ENCODE measurements at places on chromosomes 1 and 21. TPM values are rescaled to one million over a fixed set of nuclear protein-coding genes. Genes with fewer than 3 reads are reported as not detected.
A peak's percentile ranks its signal among the peaks of the same experiment; 100 is the strongest.

Gene CELA2A
- 360 TPM for total RNA-seq

Gene OVAAL
- not detected for total RNA-seq

Gene DCAF6
- 19.6 TPM for total RNA-seq

Gene USP33
- total RNA-seq = 23.2 TPM

Gene SELE
- not detected for total RNA-seq

Gene GJB3
- 0.72 TPM for total RNA-seq

Gene CD160
- total RNA-seq = not detected

Gene SLC35F3
- total RNA-seq = 3.1 TPM

GRCh38 chr1:174809755-174810280, 189.9 kb upstream of the CACYBP start:
- no peaks in the 10 kb centered on the region for H3K36me3 ChIP-seq
- no peaks in the 10 kb centered on the region for H3K4me1 ChIP-seq
- no peak overlapping the region for H3K4me3 ChIP-seq

GRCh38 chr1:46410156-46411009, 16.3 kb downstream of the FAAH start:
- DNase-seq = no peak
- no peak overlapping the region for H3K4me3 ChIP-seq
- peaks cover 28% of the 10 kb centered on the region for H3K36me3 ChIP-seq
- no peaks in the 10 kb centered on the region for H3K27me3 ChIP-seq
- no peaks in the 10 kb centered on the region for H3K4me1 ChIP-seq
- H3K27ac ChIP-seq = no peak overlapping the region

GRCh38 chr1:13956393-13956792, 256.4 kb downstream of the PRDM2 start:
- H3K27ac ChIP-seq = no peak overlapping the region
- peaks cover 3% of the 10 kb centered on the region for H3K27me3 ChIP-seq
- DNase-seq = no peak
- no peaks in the 10 kb centered on the region for H3K4me1 ChIP-seq
- no peaks in the 10 kb centered on the region for H3K36me3 ChIP-seq

GRCh38 chr1:64663668-64664067, 81.2 kb upstream of the RAVER2 start:
- no peaks in the 10 kb centered on the region for H3K27me3 ChIP-seq
- peaks cover 9% of the 10 kb centered on the region for H3K36me3 ChIP-seq
- no peak overlapping the region for H3K27ac ChIP-seq
- no peaks in the 10 kb centered on the region for H3K4me1 ChIP-seq
- no peak overlapping the region for H3K4me3 ChIP-seq

GRCh38 chr1:238346340-238346739, 455.6 kb upstream of the ZP4 start:
- no peaks in the 10 kb centered on the region for H3K27me3 ChIP-seq
- H3K4me3 ChIP-seq = no peak overlapping the region
- no peak overlapping the region for H3K27ac ChIP-seq
- peaks cover 12% of the 10 kb centered on the region for H3K4me1 ChIP-seq
- no peaks in the 10 kb centered on the region for H3K36me3 ChIP-seq
- no peak for DNase-seq

DNA sequence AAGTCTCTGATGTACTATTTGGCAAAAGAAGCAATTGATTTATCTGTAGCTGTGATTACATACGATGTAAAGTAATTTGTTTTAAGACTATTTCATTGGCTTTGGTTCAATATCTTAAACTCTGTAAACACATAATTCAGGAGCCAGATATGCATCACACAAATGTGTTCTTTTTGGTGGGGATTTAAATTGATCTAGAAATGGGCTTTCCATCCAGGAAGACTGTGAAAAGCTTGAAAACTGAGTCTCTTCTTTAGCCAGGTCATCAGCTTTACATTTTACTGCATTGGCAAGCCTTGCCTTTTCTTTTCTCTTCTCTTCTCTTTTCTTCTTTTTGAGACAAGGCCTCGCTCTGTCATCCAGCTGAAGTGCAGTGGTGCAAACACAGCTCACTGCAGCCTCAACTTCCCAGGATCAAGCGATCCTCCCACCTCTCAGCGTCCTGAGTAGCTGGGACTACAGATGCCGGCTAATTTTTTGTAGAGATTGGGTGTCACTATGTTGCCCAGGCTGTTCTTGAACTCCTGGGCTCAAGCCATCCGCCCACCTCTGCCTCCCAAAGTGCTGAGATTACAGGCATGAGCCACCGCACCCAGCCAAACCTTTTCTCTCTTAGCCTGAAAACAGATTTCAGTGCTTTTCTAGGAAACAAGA, 1.4 kb downstream of the RCAN3 start:
- no peaks in the 10 kb centered on the region for H3K27me3 ChIP-seq
- DNase-seq = no peak
- peaks cover 49% of the 10 kb centered on the region for H3K4me1 ChIP-seq
- H3K36me3 ChIP-seq = no peaks in the 10 kb centered on the region
- no peak overlapping the region for H3K27ac ChIP-seq

DNA sequence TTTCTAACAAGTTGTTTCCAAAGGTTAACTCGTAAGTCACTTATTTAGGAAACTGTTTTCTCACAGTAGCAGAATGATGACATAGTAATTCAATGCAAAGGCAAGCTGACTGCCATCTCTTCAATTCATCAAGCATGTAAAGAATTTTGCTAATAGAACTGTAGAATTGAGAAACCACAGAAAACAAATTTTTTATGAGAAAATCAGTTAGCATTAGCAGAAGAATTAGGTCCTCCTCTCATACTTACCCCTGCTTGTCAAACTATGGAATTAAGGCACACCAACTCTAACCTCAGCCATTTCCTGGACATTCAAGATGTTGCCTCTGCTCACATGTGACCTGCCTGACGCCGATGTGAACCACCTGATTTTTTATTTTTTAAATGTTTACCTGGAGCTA, 115.2 kb downstream of the LRRC40 start:
- no peaks in the 10 kb centered on the region for H3K27me3 ChIP-seq
- H3K27ac ChIP-seq = no peak overlapping the region
- no peaks in the 10 kb centered on the region for H3K4me1 ChIP-seq
- DNase-seq = no peak

DNA sequence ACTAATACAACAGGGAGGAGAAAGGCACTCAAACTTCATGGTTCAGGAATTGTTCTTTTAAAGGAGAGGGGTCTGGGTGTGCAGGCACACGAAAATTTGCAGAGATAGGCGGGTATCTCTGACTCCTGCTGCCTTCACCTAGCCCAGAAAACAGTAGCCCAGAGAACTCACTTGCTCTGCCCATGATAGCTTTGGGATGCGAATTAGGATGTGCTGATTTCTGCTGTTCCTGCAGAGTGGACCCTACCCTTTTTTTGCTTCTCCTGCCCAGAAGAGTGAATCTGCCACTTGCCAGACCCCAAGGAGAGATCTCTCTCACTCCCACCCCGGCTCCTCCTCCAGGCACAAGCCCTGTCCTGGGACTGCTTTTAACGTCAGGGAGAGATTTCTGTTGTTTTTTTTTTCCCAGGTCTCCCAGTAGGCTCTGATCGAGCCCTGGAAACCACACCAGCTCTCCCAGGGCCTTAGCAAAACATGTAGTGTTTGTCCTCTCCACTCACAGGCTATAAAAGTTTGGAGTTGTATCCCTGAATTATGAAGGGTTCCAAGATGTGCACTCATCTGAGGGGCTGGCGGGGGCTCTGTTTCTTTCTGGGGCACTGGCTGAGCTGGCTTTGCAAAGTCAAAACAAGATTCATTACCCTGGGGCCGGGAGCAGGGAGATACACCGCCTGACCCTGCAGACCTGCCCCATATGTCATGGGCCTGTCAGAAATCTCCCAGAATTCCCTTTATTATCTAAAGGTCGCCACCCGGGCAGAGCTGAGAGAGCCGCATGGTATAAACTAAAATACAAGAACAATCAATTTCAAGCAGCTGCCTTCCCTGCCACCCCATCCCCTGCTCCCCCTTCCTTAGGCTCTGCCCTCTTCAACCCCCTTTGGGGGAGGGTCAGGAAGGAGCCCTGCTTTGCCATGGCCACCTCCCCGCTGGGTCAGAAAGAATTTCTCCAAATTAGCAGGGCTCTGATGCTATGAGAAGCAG, 17.9 kb downstream of the PLXNA2 start:
- no peaks in the 10 kb centered on the region for H3K36me3 ChIP-seq
- H3K27me3 ChIP-seq = no peaks in the 10 kb centered on the region
- DNase-seq = no peak
- no peak overlapping the region for H3K27ac ChIP-seq

GRCh38 chr1:63987014-63987627, 213.3 kb downstream of the ROR1 start:
- H3K27me3 ChIP-seq = no peaks in the 10 kb centered on the region
- no peak overlapping the region for H3K27ac ChIP-seq
- no peaks in the 10 kb centered on the region for H3K36me3 ChIP-seq
- no peak for DNase-seq
- peaks cover 23% of the 10 kb centered on the region for H3K4me1 ChIP-seq

DNA sequence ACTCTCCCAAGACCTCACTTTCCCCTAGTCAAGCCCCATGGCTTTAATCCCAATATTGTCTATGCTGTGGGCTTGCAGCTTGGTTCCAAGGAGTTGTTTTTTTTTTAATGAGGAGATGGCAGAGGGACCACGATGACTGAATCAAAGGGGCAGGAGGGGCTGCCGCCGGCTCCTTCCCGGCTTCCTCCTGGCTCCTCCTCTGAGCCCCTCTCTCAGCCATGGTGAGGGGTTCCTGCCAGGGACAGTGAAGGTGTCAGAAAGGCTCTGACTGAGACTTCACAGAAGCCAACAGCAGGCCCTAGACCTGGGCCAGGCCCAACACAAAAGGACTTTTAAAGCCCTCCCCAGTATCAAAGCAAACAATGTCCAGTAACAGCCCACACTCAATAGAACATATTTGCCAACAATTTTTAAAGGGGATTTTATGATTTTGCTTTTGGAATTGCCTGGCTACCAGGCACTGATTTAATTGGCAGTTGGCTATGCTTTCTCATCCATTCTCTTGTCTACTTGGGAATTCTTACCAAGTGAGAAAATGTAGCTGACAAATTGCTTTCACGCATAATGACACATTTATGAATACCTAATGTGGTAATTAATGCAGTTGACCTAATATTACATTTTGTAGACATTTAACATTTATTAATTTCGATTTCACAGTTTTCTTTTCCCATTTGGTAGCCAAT, 54.2 kb downstream of the FBXO2 start:
- H3K27ac ChIP-seq = no peak overlapping the region
- DNase-seq = no peak
- H3K4me1 ChIP-seq = no peaks in the 10 kb centered on the region
- H3K36me3 ChIP-seq = no peaks in the 10 kb centered on the region
- no peak overlapping the region for H3K4me3 ChIP-seq

DNA sequence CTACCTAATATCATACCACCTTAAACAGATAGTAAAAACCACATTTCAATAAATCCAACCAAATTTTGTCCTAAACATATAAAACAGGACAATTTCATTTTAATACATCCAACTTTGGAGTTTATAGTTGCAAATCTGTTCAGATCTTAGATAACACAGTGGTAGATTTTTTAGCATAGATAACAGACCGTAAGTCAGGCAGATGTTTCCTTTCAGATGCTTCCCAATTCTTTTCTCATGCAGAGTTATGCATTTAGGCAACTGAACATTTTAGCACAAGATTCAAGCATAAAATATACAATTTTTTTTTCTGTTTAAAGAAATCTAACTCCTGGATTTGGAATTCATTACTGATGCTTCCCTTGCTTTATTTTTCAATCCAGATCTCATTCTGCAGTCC, 156.5 kb upstream of the ZNHIT6 start:
- no peak overlapping the region for H3K4me3 ChIP-seq
- no peaks in the 10 kb centered on the region for H3K36me3 ChIP-seq
- H3K4me1 ChIP-seq = no peaks in the 10 kb centered on the region
- DNase-seq = no peak

GRCh38 chr1:17308593-17308992, 596 bp downstream of the PADI4 start:
- H3K36me3 ChIP-seq = no peaks in the 10 kb centered on the region
- no peak for DNase-seq
- no peaks in the 10 kb centered on the region for H3K4me1 ChIP-seq
- no peak overlapping the region for H3K4me3 ChIP-seq

- no peak for DNase-seq
- H3K4me3 ChIP-seq = no peak overlapping the region
- no peaks in the 10 kb centered on the region for H3K27me3 ChIP-seq
- peaks cover 17% of the 10 kb centered on the region for H3K36me3 ChIP-seq
Observed at GRCh38 chr1:50562106-50562505, 138.9 kb upstream of the DMRTA2 start.

DNA sequence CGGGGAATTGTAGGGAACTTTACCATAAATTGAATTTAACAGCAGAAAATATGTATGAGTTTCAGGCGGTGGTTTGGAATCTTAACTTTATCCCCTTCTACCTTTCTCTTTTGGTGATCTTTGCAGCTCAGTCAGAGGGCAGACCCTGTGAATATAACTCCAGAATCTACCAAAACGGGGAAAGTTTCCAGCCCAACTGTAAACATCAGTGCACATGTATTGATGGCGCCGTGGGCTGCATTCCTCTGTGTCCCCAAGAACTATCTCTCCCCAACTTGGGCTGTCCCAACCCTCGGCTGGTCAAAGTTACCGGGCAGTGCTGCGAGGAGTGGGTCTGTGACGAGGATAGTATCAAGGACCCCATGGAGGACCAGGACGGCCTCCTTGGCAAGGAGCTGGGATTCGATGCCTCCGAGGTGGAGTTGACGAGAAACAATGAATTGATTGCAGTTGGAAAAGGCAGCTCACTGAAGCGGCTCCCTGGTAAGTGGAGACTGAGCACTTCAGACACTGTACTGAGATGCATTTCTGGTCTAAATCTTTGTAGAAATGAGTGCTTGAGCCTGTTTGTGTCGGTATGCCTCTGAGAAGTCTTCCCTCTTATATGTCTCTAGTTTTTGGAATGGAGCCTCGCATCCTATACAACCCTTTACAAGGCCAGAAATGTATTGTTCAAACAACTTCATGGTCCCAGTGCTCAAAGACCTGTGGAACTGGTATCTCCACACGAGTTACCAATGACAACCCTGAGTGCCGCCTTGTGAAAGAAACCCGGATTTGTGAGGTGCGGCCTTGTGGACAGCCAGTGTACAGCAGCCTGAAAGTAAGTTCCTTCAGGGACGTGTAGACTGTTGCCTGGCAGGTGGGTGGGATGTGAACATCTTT, 1.5 kb downstream of the CCN1 start:
- no peaks in the 10 kb centered on the region for H3K36me3 ChIP-seq
- no peaks in the 10 kb centered on the region for H3K27me3 ChIP-seq
- DNase-seq = no peak
- H3K27ac ChIP-seq = peak overlapping the region; percentile 95
- peak overlapping the region; percentile 61 for H3K4me3 ChIP-seq
- peaks cover 4% of the 10 kb centered on the region for H3K4me1 ChIP-seq

GRCh38 chr1:109134423-109134822, 20.5 kb downstream of the ELAPOR1 start:
- no peaks in the 10 kb centered on the region for H3K27me3 ChIP-seq
- peaks cover 33% of the 10 kb centered on the region for H3K4me1 ChIP-seq
- H3K27ac ChIP-seq = peak overlapping the region; percentile 71
- peak; percentile 89 for DNase-seq
- no peak overlapping the region for H3K4me3 ChIP-seq

GRCh38 chr1:32068957-32069588, 3.7 kb upstream of the TMEM39B start:
- no peak for DNase-seq
- H3K27ac ChIP-seq = no peak overlapping the region
- no peaks in the 10 kb centered on the region for H3K27me3 ChIP-seq
- no peaks in the 10 kb centered on the region for H3K36me3 ChIP-seq

- no peaks in the 10 kb centered on the region for H3K36me3 ChIP-seq
- no peak overlapping the region for H3K4me3 ChIP-seq
- DNase-seq = no peak
- no peak overlapping the region for H3K27ac ChIP-seq
Observed at GRCh38 chr21:36388835-36389234, 3.6 kb downstream of the CHAF1B start.

GRCh38 chr1:15197591-15198447, 44.3 kb downstream of the TMEM51 start:
- H3K36me3 ChIP-seq = no peaks in the 10 kb centered on the region
- DNase-seq = no peak
- no peaks in the 10 kb centered on the region for H3K27me3 ChIP-seq
- no peak overlapping the region for H3K4me3 ChIP-seq
